ENCODE measurements at places on chromosomes 5 and 9. TPM values are rescaled to one million over a fixed set of nuclear protein-coding genes. Genes with fewer than 3 reads are reported as not detected.

The ADAMTS13 gene
- total RNA-seq = 0.30 TPM

The NTRK2 gene
- total RNA-seq = 0.04 TPM

The TNC gene
- total RNA-seq = 0.58 TPM

The FLT4 gene
- 3.0 TPM for total RNA-seq

The C6 gene
- not detected for total RNA-seq

The RIMOC1 gene
- 14.4 TPM for total RNA-seq

The SHOC1 gene
- 0.02 TPM for total RNA-seq
